ENCODE measurements at places on chromosomes 11 and 22.

DNA sequence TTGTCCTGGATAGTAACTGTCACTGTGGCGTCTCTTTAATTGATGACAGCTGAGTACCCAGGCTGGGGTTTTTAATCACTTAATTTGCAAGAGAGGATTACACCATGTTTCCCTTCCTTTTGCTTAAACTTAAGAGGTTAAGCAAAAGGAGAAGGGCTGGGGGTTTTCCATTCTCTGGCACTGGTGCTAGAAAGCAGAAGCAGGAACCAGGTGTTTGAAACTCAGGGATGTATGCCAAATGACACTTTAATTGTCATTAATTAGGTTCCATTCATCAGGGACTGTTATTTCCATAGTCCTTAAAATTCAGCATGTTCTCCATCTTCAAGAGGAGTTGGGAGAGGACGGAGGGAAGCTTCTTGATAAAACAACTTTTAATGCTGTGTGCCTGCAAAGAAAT is 746.2 kb downstream of the NELL1 start:
- peak; percentile 16 for DNase-seq

DNA sequence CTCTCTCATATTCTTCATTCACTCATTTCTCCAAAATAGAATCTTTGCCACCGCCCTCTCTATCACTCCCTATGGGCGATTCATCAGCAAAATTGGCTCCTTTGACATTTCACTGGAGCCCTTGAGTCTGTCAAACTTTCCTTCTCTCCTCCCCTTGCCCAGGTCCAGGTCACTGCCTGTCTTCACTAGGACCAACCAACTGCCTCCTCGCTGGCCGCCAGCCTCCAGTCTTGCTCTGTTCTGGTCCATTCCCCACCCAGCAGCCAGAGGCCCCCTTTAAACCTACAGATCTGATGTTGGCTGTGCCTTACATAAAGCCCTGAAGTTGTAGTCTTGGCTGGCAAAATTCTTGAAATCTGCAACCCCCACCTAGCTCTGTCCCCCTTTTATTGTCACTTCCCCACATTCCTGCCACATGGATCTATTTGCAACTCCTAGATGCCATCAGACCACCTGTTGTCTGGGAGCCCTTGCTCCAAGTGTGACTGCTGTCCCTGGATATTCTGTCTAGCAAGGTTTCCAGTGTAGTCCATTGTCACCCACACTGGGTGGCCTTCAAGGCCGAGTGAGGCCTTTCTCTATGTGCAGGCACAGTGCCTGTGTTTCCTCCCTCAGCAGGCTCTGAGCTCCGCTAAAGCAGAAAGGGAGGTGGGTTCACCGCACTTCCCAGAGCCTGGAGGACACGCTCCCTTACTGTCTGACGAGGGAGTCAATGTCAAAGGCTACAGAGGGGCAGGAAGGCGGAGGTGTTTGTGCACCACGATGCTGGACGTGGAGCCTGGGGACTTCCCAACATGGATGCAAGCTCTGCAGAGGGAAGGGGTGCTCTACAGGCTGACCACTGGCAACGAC is 25.5 kb downstream of the MYEOV start:
- no peak for DNase-seq

GRCh38 chr22:30347255-30347892 is 9.3 kb downstream of the SF3A1 start:
- DNase-seq: no peak

DNA sequence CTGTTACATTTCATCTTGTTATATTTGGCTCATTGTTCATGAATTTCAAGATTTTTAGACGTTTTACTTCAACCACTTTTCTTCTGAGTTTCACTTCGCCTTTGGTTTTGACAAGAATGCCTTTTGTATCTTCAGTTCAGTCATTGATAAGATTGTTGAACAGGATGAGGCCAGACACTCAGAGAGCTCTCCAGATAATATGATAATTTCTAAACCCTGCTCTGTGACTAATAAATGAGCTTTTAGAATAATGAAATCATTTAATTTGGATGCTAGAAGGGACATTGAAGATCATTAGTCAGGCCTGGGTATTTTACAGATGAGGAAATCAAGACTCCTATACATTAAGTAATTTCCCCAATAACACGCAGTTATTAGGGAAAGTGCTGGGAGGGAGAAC is 37.2 kb upstream of the GRAMD1B start:
- no peak for DNase-seq

DNA sequence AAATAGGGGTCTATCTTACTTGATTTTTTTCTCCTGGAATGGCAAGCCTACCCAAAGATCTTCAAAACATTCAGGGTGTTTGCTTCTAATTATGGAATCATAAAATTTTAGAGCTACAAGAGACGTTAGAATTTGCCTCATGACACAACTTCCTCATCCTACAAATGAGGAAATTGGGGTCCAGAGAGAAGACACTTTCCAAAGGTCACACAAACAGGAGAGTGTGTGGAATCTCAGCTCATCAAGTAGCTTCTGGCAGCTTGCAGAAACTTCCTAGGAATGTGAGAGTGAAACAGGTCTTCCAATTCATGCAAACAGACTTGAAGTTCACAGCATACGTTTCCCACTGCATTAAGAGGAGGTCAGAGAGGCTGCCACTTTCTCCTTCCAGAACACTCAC is 976.0 kb downstream of the OPCML start:
- no peak for DNase-seq

- no peak for DNase-seq
Measured at GRCh38 chr22:17953147-17953546, 71.2 kb downstream of the MICAL3 start.

- peak; percentile 33 for DNase-seq
Measured at GRCh38 chr11:120040151-120040840, 97.6 kb downstream of the TRIM29 start.

DNA sequence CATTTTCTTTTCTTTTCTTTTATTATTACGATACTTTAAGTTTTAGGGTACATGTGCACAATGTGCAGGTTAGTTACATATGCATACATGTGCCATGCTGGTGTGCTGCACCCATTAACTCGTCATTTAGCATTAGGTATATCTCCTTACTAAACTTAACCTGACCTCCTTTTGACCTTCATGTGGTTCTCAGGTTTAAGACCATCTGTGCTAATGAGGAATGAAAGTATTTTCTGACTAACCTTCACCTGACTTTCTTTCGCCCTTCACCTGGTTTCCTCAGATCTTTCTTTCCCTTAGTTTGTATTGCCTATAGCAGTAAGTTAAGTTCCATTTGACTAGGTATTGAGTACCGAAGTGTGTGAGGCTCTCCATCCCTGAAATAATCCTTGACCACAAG is 6.5 kb downstream of the EXPH5 start:
- no peak for DNase-seq

- no peak for DNase-seq
Measured at GRCh38 chr11:86706338-86707131, 34.1 kb upstream of the ME3 start.

GRCh38 chr11:92886243-92886905 is 83.1 kb upstream of the MTNR1B start:
- DNase-seq: peak; percentile 95

Data from NCI-H1417 (cell line).